ENCODE measurements at places on chromosomes 7 and 10. TPM values are rescaled to one million over a fixed set of nuclear protein-coding genes. Genes with fewer than 3 reads are reported as not detected.

DNA sequence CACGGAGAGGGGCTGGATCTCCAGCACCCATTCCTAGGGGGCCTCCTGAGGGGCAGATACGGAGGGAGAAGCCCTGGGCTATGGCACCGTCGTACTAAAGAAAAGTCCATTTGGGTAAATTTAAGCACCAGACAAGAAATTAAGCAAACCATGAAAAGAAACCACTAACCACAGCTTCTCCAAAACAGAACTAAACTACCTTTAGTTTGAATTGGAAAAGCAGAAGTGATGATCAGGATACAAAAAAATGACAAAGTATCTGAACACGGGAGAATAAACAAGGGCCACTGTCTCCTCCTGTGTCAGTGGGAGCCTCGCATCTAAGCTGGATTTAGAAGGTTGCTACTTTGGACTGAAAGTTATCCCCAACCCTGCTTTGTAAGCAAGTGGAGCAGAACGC is 69.1 kb downstream of the DIP2C start:
- no peak for DNase-seq

Gene HPSE2
- total RNA-seq: 0.12 TPM

Gene SIRT1
- total RNA-seq: 27.2 TPM

GRCh38 chr7:101163279-101164070 is 1.9 kb downstream of the VGF start:
- peak; percentile 70 for DNase-seq

DNA sequence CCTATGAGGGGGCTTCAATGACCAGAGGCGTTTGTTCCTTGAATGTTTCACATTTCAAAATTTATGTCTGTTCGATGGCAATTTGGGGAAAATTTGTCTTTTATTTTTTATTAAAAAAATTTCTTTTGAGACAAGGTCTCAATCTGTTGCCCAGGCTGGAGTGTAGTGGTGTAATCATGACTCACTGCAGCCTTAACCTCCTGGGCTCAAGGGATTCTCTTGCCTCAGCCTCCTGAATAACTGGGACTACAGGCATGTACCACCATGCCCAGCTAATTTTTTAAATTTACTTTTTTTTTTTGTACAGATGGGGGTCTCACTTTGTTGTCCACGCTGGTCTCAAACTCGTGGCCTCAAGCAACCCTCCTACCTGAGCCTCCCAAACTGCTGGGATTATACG is 39.7 kb downstream of the OTUD1 start:
- DNase-seq: no peak

DNA sequence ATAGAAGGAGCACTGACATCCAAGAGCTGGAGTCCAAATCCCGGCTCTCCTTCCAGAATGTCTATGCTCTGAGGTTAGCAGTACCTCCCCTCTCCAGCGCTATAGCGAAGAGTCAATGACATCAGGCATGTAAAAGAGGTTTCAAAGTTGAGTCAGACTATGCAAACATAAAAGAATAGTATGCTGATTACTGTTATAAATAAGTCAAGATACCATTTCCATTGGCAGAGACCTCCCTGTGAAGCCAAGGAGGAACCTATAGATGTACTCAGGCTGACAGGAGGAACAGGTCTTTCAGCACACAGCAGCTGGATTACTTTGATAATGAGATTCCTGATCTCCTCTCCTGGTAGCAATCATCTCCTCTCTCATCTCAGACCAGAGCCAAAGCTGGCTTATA is 103.9 kb upstream of the EFCAB10 start:
- DNase-seq: no peak

Gene OR2A1
- total RNA-seq: not detected

- DNase-seq: no peak
Measured at GRCh38 chr7:95905167-95905566, 132.8 kb downstream of the DYNC1I1 start.
